Activated CD4-positive, alpha-beta memory T cell treated with anti-CD3 and anti-CD28 coated beads for 36 hours (primary cell): ENCODE measurements at places on chromosomes 7 and 10.

GRCh38 chr10:6465854-6466601 is 114.0 kb downstream of the PRKCQ start:
- DNase-seq, result peak; percentile 45

GRCh38 chr10:103276896-103277712 is at the start of gene INA:
TSS of gene INA (plus strand) at chr10:103277138. CDS start at chr10:103277212, 74 bp downstream.
- peak; percentile 43 for DNase-seq

- DNase-seq, result peak; percentile 78
Measured at GRCh38 chr10:126041804-126042231, 145.5 kb downstream of the FANK1 start.

DNA sequence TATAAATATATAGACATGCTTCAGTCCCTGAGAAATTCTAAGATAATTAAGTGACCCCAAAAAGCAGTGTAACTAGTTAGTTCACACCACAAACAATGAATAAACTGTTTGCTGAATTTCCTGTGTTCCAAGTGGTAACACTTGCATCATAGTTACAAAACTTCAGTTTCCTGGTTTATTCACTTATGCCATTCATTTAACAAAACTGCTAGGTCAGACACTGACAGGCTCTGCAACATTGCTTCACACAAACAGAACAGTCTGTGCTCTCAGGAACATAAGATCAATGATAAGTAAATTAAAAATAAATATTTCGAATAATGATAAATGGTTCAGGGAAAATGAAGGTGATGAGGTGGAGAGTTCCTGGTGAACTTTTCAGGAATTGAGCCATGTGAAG is 133.3 kb upstream of the NAMPT start:
- no peak for DNase-seq

GRCh38 chr7:44313621-44314031 is 11.8 kb downstream of the CAMK2B start:
- no peak for DNase-seq

DNA sequence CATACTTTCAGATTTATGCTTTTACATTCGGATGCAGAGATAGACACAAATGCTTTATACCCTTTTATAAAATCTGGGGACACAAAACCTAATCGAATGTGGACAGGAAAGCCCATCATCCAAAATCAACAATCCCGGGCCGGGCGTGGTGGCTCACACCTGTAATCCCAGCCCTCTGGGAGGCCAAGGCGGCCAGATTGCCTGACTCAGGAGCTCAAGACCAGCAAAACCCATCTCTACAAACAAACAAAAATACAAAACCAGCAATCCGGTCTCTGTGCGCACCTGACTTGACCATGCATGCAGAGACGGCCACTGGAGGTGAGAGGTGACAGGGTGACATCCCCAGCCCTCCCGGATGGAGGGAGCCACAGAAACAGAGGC is 13.5 kb downstream of the COBL start:
- DNase-seq, result no peak

DNA sequence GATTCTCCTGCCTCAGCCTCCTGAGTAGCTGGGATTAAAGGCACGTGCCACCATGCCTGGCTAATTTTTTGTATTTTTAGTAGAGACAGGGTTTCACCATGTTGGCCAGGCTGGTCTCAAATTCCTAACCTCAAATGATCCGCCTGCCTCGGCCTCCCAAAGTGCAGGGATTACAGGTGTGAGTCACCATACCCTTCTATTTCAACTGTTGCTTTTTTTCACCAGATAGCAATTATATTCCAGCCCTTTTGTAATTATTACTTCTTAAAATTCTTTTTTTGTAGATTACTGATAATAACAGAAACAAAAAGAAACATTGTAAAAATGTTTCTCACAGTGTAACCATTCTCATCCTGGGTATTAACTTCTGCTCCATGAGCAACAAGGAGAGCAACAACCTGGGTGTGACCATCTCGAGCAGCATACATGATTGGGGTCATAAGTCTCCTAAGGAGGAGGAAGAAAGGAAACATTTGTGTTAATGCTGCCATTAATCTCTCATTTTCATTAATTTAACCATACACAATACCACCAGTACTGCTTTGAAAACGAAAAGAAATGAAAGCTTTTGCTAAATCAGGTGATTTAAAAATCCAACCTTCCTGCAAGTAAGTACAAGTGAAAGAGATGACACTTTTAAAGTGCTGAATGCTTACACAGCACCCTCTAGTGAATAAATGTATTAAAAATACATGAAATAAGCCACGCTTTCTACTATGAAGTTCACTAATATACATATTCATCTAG is 41.8 kb downstream of the ASZ1 start:
- no peak for DNase-seq

GRCh38 chr10:130022511-130023299 is 58.6 kb upstream of the EBF3 start:
- no peak for DNase-seq

GRCh38 chr7:157359581-157359980 is 22.8 kb downstream of the DNAJB6 start:
- no peak for DNase-seq

GRCh38 chr7:98685541-98685940 is 68.5 kb downstream of the NPTX2 start:
- no peak for DNase-seq

DNA sequence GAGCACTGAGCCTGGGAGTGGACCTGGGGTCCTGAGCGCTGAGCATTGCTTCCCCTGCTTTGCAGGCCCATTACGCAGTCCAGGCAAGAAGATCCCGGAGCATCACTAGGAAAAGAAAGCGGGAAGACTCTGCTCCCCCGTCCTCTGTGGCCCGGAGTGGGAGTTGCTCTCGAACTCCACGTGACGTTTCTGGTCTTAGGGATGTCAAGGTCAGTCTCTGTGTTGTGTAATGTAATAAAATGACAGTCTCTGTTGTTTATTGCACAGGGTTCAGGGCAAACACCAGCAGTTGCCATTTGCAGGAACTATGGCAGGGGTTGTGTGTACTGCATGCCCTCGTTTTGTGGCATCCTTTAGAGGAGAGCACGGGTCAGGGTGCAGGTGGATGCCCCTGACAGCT is 10.0 kb downstream of the IDI2 start:
- no peak for DNase-seq

- no peak for DNase-seq
Measured at GRCh38 chr10:33716501-33717267, 382.2 kb upstream of the NRP1 start.

- no peak for DNase-seq
Measured at GRCh38 chr7:138935465-138936011, 45.7 kb downstream of the KIAA1549 start.

GRCh38 chr10:68074775-68075549 is at the start of gene HERC4:
TSS of gene HERC4 (minus strand) at chr10:68075283. CDS start at chr10:68073108, 2,175 bp downstream.
- peak; percentile 94 for DNase-seq

DNA sequence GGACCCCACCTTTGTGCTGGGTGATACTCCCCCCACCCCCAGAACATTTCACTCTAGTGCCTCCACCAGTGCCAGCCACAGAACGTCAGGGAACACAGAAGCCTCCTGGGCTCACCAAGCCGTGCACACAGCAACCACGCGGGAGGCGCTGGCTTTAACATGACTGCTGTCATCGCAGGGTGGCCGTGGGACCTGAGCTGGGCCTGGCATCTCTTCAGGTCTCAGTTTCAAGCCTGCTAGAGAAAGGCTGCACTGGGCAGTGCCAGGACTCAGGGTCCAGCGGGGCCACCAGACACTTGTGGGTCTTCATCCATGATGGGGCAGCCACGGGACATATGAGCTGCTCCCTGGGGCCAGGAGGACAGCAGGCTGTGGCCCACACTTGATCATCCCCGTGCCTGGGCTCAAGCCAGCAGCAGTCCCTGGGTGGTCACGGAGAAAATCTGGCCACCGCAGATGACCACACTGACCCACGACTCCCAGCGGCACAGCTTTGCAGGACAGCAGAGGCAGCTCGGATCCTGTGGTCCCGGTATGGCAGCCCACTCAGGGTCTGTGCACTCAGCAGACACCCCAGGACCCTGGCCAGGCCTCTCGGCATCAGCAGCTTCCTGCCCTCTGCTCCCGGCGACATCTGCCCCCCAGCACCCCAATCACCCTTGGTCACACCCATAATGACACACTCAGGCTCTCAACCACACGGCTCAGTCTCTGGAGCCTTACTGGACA is 44.2 kb downstream of the CAMK2B start:
- DNase-seq, result peak; percentile 7

DNA sequence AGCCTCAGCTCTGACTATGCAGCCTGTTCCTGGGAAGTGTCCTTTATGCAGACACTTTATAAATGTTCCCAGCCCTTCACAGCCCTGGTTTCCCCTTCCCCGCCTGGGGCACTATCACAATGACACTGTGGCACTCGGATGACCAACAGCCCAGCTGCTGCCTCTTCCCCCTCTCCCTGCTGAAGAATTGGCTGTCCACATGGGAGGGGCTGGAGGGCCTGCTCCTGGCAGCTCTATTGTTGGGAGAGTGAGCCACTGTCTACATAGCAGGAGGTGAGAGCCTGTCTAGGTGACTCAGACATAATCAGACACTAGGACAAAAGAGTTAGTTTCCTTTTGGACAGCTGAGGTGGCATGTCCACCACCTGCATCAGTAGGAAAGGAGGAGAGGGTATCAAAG is 437.5 kb downstream of the PLXNA4 start:
- DNase-seq, result no peak

GRCh38 chr10:14487488-14487883 is 156.8 kb upstream of the FRMD4A start:
- no peak for DNase-seq

GRCh38 chr7:145265180-145265579 is 429.3 kb upstream of the TPK1 start:
- no peak for DNase-seq

- no peak for DNase-seq
Measured at GRCh38 chr7:78151229-78151628, 352.7 kb downstream of the PHTF2 start.

DNA sequence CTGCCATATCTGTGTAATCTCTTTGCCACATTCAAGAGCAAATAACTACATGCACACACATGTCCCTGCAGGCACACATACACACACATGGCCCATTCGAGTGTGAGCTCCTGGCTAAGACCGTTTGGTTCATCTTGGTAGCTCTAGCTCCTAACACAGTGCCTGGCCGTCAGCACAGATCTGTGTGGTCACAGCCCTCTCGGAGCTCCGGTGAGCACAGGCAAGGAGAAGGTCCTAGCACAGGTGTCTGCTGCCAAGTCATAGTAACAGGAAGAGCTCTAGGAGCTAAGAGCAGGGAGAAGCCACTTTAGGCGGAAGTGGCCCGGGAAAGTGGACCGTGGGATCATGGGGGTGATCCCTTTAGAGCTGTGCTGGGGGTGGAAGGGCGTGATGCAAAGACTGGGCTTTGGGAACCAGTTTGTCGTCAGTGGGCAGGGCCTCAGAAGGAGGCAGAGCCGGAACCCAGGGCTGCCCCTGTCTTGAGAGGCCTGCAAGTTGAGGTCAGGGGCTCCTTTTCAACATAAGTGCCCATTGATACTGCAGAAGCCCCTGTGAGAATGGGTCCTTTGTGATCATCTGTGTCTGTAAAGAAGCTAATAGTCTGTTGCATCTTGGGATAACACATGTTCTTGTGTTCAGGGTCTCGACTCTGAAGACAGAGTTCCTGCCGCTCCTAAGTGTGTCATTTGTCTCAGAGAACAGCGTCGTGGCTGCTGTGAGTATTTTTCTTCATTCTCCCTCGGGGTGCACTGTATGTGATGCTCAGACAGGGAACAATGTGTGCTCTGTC is 16.6 kb upstream of the ARPC1B start:
- no peak for DNase-seq

DNA sequence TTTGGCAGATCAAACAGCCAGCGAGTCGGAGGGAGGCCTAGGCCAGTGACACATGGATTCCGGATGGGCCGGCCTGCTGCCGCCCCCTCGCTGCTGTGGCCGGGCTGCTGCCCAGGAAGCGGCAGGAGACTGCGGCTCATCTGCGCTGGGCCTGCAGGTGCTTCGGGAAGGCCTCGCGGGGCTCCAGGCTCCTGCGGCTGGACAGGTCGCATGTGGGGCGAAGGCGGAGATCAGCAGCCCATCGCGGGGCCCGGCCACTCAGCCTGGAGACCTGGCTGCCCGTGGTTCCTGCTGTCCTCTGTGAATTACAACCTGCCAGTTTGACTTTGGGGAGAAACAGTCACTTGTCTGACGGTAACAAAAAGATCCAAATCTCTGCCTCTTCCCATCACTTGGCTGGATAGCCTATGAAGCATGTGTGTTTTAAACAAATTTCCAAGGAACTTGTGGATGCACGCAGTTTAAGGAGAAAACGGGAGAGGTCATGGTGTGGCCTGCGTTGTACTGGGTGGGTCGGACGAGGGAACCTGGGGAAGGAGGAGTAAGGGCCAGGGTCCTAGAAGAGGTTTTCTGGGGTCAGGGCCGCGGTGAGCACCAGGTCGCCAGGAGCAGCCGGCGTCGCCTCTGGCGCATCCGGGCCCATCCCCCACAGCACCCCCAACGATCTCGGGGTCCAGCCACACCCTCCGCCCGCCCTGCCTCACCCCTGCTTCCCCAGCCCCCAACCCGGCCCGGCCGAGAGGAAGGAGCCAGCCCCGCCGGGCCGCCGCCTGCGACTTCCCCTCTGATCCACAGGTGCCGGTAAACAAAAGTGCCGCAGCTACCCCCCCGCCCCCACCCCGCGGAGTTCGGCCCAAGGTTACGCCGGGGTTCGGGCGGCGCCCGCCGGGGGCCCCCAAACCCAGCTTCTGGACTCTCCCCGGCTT is 1.6 kb downstream of the SPOCK2 start:
- DNase-seq, result peak; percentile 72

DNA sequence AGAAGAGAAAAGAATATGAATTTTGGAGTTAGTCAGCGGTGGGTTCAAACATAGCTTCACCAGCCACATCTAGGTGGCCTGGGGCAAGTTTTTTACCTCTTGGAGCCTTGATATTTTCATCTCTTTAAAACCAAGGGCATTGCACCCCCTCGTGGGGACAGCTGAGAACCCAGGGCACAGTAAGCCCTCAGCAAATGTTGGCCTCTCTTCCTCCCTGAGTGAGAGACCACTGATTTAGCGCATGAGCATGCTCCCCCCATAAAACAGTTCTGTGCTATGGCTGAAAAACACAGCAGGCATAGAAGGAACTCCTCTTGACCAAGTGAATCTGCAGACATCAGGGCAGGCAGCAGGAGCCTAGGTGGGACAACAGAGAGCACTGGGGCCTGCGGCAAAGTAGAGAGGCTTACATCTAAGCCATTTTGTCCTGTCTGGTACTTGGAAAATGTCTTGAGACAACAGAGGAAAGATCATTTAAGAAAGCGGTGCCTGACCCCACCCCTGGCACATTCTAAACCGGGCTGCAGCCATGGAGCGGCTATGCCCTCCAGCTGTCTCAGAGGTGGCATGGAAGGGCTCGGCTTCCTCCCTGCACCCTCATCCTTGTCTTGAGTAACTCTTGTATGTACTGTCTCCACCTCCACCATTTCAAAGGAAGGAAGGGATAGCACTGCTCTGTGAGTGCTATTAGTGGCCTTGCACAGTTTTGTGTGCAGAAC is 94.7 kb downstream of the ARHGAP22 start:
- no peak for DNase-seq

GRCh38 chr10:69734797-69735468 is 66.8 kb upstream of the COL13A1 start:
- peak; percentile 57 for DNase-seq

- no peak for DNase-seq
Measured at GRCh38 chr7:40474790-40475680, 340.2 kb downstream of the SUGCT start.

GRCh38 chr10:11469575-11470391 is 141.7 kb downstream of the USP6NL start:
- no peak for DNase-seq

GRCh38 chr7:45391618-45392451 is 182.3 kb upstream of the ADCY1 start:
- no peak for DNase-seq
